ENCODE measurements at places on chromosomes 7 and 10. TPM values are rescaled to one million over a fixed set of nuclear protein-coding genes. Genes with fewer than 3 reads are reported as not detected.

DNA sequence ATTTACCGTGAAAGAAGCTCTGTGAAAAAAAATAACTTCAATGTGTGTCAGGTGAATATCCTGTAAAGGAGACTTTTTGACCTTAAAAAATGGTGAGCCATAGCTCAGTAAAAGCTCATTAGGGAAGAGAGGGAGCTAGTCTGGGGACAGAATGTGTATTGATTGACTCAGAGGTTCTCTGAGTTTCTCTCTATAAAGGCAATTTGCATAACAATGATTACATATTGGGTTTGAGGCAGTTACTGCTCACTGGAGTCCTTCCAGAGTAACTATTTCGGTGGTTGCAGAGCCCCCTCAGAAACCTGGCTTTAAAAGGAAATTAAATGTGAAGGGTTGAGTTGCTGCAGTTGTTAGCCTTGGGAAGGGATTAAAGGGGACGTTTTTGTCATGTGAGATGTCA is 181.6 kb downstream of the GALNT17 start:
- DNase-seq: no peak

- DNase-seq: no peak
Observed at GRCh38 chr7:76048668-76048988, 722 bp downstream of the MDH2 start.

GRCh38 chr7:1852517-1853430 is 182.7 kb downstream of the ELFN1 start:
- DNase-seq: no peak

GRCh38 chr10:75994357-75995040 is 563.1 kb downstream of the LRMDA start:
- no peak for DNase-seq

DNA sequence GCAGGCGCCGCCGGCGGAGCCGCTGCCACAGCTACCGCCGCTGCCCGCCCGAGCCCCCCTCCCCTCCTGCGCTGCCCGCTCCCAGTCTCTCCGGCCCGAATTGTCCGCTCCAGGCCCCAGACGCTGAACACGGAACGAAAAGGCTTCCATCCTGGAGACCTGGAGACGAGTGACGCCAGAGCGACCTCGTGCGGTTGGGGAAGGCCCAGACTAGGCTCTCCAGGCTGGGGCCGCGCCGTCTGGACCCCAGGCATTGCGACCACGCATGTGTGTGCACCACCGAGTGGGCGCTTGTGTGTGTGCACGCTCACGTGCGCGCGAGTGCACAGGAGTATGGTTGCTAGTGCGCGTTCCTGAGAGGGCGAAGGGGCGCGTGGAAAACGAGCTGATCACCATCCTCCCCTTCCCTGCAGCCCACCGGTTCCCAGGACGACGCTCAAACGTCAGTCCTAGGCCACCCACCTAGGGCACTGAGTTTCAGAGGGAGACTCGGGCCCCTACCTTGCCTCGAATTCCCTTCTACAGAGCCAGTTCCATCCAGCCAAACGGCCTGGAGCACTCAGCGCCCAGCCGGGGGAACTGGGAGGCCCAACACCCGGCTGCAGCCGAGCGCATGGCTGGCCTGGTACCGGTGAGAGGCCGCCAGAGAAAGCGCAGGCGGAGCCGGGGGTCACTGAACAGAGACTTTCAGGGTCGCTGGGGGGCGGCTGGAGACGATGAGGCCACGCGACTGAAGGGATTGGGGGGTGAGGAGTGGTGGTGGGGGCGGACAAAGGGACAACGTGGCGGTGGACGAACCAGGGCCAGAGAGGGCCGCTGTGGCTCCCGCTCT is 11.6 kb downstream of the LBX1 start:
- DNase-seq: no peak

DNA sequence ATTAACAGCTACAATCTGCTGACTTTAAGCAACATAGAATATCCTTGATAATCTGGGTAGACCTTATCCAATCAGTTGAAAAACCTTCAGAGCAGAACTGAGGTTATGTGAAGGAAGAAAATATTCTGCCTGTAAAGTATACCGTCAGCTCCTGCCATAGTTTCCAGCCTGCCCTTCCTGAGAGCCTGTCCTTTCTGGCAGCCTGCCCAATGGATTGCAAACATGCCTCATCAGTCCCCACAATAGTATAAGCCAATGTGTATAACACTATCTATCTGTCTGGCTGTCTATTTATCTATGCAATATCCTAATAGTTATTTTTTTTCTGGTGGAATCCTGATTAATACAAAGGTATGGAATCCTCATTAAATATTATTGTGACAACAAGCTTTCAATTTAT is 489.2 kb upstream of the KCND2 start:
- DNase-seq: no peak

PHF14 gene
- total RNA-seq: 26.0 TPM

DNA sequence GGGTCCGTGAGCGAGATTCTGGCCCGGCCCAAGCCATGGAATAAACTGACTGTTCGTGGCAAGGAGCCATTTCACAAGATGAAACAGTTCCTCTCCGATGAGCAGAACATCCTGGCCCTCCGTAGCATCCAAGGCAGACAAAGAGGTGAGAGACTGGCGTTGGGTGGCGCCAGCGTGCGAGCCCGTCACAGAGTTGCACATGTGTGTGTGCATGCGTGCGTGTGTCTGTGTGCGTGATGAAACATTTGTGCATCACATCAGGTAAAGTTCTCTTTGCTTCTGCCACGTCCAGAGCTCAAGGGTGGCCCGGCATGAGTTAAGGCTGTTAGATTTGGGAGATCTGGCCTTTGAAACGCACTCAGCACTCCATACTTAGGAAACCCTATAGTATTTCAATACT is 89.5 kb upstream of the SH2B2 start:
- DNase-seq: no peak

ELFN1 gene
- 3.7 TPM for total RNA-seq
